ENCODE measurements at places on chromosomes 2 and 18.

GRCh38 chr2:229445019-229445418, 173.9 kb upstream of the PID1 start:
- DNase-seq, result peak; percentile 92

DNA sequence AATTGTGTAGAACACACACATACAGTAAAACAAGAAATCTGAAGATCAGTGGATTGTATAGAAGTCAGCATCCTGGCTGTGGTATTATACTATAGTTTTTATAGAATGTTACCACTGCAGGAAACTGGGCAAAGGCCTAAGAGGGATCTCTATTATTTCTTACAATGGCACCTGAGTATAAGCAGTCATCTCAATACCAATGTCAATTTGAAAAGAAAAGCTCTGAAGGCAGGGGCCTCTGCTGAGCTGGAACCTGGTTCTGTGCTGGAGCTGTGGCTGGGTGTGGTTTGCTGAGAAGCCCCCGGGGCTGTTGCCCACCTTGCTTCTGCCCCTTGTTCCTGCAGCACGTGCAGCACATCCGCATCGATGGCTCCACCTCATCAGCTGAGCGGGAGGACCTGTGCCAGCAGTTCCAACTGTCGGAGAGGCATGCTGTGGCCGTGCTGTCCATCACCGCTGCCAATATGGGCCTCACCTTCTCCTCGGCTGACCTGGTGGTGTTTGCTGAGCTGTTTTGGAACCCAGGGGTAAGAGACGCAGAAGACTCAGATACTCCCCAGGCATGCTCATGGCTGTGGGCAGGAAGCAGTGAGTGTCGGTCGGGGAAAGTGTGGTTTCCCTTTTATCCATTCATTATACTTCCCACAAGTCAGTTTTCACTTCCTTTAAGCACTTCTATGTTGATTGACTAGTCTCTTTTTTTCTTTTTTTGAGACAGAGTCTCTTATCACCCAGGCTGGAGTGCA, 23.5 kb upstream of the RPL37A start:
- no peak for DNase-seq

DNA sequence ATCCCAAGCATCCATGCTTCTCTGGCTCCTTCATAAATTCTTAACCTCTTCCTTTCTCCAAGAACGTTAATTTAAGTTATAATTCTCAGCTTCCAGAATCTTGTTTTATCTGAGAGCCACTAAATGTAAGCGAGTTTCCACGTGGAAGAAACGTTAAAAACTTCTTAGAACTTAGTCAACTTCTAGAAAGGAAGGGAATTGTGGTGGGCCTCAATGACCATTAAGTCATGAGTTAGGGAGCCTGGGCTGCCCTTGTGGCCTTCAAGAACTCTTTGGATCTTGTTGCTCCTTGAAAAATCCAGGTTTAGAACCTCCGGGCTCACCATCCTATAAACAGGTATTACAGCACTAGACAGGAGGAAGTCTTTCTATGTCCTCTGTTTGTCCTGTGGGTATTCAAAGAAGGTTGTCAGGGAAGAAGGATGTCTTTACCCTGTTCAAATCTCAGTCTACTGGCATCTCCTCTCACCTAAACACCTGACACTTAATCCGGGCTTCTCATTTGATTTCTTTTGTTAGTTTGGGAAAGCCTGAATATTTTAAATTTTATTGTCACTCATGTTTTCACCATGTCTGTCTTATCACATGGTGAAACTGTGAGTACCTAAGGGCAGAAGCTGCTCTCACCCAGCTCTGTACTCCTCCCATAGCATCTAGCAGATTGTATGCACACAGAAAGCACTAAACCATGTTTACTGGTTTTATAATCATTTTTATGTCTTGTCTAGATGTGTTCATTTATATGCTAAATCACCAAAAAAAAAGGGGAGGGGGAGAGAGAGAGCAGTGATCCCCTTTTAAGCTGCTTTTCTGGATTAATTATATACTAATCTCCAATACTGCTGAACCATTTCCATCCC, 6.3 kb downstream of the RND3 start:
- no peak for DNase-seq

DNA sequence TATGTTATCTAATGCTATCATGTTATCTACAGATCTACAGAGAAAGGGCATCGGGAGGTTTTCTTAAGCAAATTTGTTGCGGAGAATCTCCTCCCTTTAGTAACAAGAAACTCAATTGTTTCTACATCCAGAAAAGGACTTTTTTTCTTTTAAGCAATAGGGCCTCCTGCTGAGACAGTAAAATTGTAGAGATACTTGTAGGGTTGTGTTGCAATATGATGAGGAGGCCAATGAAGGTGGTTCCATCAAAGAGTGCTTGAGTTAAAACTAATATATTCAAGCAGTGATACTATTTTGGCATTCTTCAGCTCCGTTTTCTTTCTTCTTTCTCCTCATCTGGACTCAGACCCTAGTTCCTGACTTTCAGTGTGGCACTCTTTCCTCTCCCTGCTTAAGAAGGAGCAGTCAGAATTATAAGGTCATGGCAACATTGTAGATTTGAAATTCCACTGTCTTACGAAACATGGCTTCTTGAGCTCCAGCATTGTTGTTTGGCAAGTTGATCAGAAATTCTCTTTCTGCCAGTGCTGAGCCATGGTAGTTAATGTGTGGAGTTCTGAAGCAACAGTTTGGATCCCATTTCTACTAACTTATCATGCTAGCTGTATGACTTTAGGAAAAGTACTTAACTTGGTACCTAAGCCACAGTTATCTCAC, 202.0 kb upstream of the SLC14A2 start:
- DNase-seq, result peak; percentile 52

- no peak for DNase-seq
Measured at GRCh38 chr2:12296915-12297314, 419.8 kb upstream of the TRIB2 start.

DNA sequence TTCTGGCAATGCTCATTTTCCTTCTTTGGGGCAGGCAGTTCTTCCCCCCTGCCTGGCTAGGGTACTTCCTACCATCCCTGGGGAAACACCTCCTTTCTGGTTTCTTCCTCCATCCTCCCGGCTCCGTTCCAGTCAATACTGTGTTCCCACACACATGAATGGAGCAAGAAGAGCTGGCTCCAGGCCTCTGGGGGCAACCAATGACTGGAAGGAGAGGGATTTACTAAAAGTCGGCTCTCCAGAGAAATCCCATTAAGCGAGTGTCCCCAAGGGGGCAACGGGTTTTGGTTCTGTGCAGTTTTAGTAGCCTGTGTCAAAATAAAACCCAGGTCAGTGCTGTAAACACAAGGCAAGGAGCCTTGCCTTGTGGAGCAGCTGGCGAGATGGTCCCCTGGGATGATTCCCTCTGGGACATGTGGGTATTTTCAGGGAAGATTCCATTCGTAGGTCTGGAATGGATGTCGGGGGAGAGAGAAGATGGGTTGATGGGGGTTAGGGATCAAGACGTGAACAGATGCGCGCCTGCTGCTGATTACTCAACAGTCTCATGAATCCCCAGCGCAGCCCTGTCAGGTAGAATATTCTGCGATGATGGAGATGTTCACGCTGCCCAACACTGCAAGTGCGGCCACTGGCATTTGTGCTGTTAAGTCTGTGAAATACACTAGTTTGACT, 32.0 kb downstream of the EMILIN2 start:
- DNase-seq, result no peak

DNA sequence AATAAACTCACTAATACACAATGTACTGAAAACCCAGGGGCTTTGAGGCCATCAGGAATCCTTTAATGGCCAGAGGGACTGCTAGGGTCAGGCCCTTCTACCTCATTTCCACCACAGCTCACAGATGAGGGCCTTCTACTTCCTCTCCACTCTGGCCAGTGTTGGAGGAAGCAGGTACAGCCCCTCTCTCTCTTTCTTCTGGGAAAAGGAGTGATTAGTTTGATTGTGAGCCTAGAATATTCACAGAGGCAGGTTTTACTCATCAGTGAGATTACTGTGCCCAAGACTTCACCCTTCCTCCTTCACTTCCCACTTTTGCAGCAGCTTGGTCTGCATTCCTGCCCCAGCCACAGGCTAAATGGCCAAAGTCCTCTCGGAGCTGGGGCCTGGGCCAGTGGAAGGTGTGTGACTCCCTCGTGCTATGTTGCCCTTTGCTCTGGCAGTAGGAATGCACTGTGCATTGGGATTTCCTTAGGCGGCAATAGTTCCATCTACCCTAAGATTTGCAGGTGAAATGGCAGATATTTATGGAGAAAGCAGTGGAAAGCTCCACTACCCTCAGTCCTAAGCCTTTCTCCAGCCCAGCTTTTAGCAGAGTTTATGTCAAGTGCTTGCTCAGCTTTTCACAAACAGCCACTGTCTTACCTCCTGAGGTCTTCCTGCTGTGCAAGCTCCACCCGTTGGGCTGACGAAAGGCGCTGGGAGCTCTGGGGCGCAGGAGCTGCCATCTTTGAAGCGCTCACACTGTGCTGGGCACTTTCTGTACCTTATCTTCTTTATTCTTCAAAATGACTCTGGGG, 36.2 kb upstream of the YES1 start:
- no peak for DNase-seq

DNA sequence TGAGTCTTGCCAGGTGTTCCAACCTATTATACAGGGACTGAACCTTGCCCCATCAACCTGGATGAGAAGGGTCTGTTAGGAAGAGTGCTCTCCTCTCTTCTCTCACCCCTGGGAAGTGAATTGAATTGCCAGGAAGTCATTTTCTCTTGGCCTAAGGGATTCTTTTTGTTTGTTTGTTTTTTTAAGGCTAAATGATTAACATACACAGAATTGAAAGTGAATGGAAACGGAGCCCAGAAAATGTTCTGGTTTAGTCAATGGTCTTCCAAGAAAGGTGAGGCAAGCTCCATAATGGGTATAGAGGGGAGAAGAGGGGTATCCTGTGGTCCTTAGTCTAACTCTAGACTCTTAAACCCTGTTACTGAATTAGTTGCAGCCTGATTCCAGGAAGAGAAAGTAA, 189.1 kb downstream of the FSHR start:
- no peak for DNase-seq

- DNase-seq, result no peak
Measured at GRCh38 chr2:127641846-127642507, 4.0 kb upstream of the GPR17 start.

GRCh38 chr2:56170988-56171387, 12.8 kb upstream of the CCDC85A start:
- DNase-seq, result no peak

GRCh38 chr18:62957885-62958472, 242.6 kb downstream of the PHLPP1 start:
- DNase-seq, result peak; percentile 13

GRCh38 chr2:42147641-42148274, 21.4 kb upstream of the EML4 start:
- no peak for DNase-seq

GRCh38 chr2:38129987-38130386, 54.0 kb upstream of the CYP1B1 start:
- no peak for DNase-seq

- no peak for DNase-seq
Measured at GRCh38 chr2:175450029-175450760, 268.7 kb upstream of the ATP5MC3 start.

DNA sequence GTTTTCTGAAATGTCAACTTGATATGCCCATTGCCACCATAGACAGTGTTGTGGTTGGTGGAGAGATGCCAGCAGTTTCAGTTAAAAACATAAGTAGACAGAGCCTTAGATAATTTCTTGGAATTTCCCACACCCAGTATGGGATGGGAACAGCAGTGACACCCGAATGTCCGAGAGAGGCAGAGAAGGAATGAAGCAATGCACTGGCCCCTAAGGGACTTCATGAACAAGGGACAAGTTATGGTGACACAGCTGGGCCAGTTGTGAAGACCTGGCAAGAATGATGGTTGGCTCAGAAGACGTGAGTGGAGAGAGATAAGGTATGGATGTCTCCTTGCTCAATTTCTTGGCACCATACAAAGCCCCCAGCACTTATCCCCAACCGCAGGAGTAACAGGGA, 165.2 kb upstream of the APCDD1 start:
- DNase-seq, result no peak

DNA sequence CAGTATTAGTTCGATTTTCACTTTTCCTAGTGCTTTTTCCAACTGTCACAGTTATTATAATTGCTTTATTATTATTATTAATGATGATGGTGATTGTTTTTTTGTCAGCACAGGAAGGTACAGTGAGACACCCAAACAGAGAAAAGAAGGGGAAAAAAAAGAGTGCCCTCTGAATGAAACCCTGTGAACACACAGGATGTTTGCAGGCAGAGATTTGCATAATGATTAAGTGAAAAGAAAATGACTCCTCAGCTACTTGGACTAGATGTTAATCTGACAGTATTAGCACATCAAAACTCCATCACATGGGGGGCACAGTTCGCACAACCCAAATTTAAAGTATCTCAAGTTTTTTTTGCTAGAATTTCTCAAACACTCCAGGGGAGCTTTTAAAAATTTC, 32.9 kb downstream of the ADD2 start:
- DNase-seq, result no peak

DNA sequence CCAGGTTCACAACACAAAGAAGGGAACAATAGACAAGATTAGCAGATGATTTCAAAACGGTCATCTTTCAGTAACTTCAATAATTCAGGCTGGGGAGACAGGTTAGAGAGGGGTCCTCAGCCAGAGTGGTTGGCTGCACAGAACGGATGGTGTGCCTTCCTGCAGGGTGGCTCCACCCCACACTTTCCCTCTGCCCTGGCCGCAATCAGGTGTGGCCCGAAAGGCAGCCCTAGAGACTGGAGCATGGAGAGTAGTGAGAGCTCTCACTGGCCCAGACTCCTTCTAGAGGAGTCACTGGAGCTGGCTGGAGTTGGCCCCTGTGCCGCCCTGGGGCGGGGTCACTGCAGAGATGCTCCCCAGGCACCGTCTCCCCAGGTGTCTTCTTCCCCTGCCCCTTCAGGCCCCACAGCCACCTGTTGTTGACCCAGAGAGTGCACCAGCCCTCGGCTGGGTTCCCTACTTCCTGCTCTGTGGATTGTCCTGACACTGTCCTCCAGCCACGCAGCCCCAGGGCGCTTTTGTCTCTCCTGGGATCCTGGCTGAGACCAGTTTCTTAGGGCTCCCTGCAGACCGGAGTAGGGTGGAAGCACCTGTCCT, 126.8 kb downstream of the PXDN start:
- DNase-seq, result no peak

- DNase-seq, result peak; percentile 27
Measured at GRCh38 chr2:38750011-38750890, 910 bp downstream of the SRSF7 start.

GRCh38 chr2:112093216-112093615, 38.1 kb downstream of the TMEM87B start:
- DNase-seq, result no peak
